ENCODE measurements at places on chromosomes 13 and 19.
A peak's percentile ranks its signal among the peaks of the same experiment; 100 is the strongest.

- DNase-seq: no peak
Measured at GRCh38 chr13:102236830-102237229, 165.0 kb downstream of the FGF14 start.

GRCh38 chr19:32566246-32566830 is 14.7 kb upstream of the PDCD5 start:
- no peak for DNase-seq

GRCh38 chr19:40411125-40411842 is 1.9 kb downstream of the PRX start:
- no peak for DNase-seq

GRCh38 chr19:12202250-12202649 is 39.4 kb downstream of the ZNF136 start:
- DNase-seq: no peak

- no peak for DNase-seq
Measured at GRCh38 chr19:29672933-29673336, 7.7 kb downstream of the PLEKHF1 start.

GRCh38 chr13:53068585-53069520 is 40.2 kb downstream of the OLFM4 start:
- DNase-seq: peak; percentile 4

DNA sequence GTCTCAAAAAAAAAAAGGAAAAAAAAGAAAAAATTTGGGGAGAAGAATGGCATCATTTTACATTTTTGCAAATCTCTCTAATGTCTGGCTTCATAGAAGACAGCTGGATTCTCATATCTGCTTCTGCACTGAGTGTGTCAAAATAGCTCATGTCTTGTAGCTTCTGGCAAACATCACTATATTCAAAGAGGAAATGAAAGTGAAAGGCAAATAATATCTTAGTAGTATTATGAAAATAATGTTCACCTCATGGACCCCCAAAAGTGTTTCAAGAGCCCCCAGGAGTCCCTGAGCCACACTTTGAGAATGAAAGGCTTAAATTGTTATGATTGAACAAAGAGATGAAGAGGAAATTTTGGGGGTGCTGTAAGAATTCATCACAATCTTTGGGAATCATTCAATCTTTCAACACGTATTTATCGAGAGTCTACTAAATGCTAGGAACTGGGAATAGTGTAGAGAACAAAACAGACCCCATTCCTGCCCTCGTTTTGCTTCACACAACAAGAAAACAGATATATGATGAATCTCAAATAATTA is 1.2 kb upstream of the SLC6A16 start:
- DNase-seq: no peak

GRCh38 chr13:44191504-44192171 is 182.0 kb upstream of the SERP2 start:
- DNase-seq: peak; percentile 82

- no peak for DNase-seq
Measured at GRCh38 chr13:103539721-103540381, 473.6 kb upstream of the SLC10A2 start.

GRCh38 chr13:64688893-64689677 is 2541.1 kb downstream of the PCDH9 start:
- DNase-seq: no peak

- no peak for DNase-seq
Measured at GRCh38 chr19:1408300-1409203, 1.2 kb downstream of the DAZAP1 start.

GRCh38 chr19:13797870-13798269 is 2.6 kb downstream of the ZSWIM4 start:
- DNase-seq: no peak

DNA sequence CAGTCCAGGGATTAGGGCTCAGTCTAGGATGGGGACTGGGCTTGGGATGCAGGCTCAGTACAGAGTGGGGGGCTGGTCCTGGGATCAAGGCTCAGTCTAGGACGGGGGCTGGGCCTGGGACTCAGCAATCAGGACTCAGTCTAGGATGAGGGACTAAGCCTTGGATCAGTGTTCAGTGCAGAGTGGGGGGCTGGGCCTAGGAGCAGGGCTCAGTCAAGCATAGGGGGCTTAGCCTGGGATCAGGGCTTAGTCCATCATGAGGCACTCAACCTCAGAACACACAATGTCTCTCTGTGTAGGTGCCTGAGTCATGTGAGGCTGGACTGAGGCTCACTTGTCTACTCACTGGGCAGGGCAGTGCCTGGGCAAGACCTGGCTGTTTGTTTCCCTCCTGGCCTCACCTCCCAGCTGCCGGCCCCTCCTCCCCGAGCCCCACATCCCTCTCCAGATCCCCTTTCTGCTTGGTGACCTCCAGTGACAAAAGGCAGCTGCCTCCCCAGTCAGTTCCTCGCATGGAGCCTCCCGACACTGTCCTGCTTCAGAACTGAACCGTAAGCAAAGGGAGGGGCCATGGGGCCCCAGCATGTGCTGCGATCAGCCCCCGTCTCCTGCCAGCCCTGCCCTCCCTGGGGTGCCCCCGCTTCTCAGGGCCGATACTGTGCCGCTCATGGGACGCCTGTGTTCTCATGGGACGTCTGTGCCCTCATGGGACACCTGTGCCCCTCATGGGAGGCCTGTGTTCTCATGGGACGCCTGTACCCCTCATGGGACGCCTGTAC is 6.5 kb upstream of the S1PR4 start:
- DNase-seq: peak; percentile 66

DNA sequence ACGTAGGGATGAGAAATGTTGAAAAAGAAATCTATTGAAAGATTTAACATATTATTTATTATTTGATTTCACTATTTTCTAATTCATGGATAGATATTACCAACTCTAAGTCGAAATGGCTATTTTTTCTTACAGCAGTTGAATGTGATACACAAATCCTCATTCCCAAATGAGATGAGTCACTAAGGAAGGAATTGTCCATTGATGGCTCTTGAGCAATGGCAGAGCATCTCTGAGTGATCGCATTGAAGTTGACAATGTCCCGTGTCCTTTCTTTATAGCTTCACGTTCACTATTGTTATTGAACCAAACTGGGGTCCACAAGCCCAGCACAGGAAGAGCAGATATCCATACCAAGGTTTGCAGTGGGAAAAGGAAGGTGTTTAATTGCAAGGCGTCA is 648.3 kb upstream of the SPRY2 start:
- DNase-seq: no peak

GRCh38 chr13:22960827-22961226 is 220.0 kb upstream of the SGCG start:
- DNase-seq: no peak

- DNase-seq: no peak
Measured at GRCh38 chr19:30228113-30228834, 143.9 kb upstream of the ZNF536 start.

DNA sequence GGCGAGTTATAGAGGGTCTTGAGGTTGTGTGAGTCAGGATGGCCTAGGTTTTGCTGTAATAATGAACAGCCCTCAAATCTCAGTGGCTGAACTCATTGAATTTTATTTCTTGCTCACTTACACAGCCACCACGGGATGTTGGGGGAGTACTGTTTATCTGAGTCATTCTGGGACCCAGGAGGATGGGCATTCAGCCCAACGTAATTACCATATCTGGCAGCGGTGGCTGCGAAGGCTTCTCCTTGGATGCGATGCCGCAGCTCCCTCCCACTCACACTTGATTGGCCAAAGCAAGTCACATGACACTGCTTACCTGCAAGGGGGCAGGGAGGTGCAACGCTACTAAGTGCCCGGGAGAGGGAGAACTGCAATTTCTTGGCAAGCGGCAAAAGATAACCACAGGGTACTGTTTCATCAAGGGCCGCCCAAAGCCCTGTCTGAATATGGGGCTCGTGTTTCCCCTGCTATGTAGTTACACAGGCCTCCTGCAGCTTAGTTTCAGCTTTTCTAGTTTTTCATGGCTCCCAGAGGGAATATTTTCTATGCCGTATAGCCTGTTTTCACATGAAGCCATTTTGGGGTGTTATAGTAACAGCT is 19.9 kb downstream of the ZSWIM9 start:
- DNase-seq: no peak

GRCh38 chr13:110466266-110466915 is 95.1 kb downstream of the RAB20 start:
- DNase-seq: no peak

- DNase-seq: peak; percentile 61
Measured at GRCh38 chr13:31172535-31172934, 10.8 kb upstream of the HSPH1 start.

DNA sequence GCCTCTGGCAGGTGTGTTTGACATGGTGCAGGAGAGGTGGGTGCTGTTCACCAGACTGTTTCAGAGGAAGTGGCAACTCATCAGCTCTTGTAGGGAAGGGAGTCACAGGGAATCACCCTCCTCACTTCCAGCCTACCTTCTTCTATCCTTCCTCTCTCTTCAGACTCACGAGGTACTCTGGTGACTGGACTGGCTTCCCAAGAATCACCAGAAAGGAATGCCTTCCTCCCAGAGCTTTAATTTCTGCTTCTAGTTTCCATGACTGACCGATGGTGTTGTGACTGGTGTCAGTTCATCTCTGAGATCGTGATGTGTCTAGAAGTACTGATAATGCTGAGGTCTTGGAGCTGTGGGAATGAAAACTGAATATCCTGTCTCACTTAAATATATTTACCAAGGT is 247.3 kb downstream of the KCTD12 start:
- no peak for DNase-seq

DNA sequence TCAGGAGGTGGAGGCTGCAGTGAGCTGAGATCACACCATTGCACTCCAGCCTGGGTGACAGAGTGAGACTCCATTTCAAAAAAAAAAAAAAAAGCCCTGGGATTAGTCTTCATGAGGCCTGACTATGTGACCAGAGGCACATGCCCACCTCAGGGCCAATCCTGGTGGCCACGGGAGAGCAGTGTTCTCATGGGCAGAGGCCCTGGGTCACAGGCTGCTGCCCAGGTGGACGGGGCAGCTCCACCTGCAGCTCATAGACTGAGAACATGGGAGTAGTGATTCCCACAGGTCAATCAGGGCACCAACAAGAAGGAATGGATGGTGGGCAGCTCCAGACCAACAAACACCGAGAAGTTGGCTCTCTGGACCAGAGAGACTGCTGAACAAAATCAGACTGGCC is 26.1 kb upstream of the PEPD start:
- DNase-seq: no peak

DNA sequence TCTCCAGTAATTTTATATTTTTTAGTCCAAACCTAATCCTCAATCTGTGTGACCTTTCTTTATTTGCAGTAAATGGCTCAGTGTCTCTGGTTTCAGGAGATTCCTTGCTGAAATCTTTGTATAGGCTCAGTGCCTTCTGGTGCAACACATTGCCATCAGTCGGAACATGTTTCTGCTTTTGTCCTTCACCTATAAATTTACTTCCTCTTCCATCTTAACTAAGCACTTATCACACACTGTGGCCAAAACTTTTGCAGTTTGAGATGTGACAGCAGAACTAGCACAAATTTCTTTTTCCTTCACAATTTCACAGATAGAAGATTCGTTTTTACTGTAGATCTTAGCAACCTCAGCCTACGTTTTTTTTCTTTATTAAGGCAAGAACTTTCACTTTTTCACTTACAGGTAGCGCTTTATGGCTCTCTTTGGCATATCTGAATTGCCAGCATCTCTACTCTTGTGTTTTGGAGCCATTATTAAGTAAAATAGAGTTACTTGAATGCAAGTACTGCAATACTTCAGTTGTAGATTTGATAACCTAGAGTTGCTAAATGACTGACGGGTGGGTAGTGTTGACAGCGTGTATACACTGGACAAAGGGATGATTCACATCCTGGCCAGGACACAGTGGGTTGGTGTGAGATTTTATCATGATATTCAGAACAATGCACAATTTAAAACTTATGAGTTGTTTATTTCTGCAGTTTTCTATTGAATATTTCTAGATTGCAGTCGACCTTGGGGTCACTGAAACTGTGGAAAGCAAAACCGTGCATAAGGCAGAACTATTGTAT is 44.3 kb downstream of the NDFIP2 start:
- DNase-seq: peak; percentile 50

GRCh38 chr13:85261757-85262346 is 537.4 kb downstream of the SLITRK6 start:
- no peak for DNase-seq

DNA sequence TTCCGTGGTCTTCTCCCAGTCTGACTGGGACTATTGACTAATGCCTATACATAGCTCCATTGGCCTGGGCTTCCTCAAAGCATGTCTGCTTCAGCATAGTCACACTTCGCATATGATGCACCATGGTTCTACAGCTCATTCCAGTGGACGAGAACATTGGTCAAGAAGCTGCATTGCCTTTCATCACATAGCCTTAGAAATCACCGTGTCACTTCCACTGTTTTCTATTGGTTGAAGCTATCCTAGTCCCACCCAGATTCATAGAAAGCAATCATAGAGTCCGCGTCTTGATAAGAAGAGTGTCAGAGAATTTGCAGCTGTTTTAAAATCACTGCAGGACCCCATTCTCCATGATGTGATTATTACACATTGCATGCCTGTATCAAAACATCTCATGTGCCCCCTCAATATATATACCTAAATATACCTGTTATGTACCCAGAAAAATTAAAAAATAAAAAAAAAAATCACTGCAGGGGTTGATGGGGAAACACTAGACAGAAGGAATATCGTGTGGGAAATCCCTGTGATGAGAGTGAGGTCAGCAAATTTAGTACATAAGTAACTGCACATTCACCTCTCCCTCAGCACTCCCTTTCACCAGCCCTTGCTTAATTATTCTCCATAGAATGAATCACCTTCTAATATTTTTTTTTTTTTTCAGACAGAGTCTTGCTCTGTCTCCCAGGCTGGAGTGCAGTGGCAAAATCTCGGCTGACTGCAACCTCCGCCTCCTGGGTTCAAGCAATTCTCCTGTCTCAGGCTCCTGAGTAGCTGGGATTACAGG is 2.2 kb upstream of the ARHGAP33 start:
- DNase-seq: no peak

DNA sequence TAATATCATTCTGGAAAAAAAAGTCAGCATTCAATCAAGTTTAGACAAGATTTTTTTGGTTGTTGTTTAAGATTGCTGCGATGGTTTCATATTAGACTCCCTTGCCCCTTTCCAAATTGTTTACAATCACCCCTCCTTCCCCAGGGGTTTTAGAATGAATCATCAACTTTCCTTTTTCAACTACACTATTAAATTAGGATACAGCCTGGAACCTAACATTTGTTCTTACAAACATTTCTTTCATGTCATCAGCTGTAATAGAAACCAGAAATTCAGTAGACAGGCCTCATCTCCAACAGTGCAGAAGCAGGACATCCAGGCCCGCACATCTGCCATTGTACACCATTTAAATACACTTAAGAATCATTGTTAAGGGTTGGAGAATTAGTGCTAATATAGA is 44.4 kb upstream of the WDFY2 start:
- DNase-seq: no peak

DNA sequence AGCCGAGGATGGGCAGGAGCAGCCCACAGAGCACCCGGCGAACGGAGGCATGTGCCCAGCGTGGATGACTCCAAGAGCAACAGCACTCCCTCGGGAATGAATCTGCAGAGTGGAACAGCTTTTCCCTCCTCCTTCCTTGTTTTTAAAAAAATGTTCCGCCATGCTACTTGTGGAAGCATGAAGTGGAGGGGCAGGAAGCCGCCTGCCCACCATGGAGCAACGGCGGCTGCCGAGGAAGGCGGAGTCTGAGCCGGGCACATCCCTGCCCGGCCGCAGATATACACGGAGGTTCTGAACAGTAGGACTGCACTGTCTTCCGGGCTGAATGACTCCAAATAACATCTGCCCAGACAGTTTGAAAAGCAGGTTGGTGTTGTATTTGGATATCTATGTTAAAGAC is 65.2 kb downstream of the SOX1 start:
- no peak for DNase-seq
